ENCODE measurements at places on chromosomes 3 and 15.

DNA sequence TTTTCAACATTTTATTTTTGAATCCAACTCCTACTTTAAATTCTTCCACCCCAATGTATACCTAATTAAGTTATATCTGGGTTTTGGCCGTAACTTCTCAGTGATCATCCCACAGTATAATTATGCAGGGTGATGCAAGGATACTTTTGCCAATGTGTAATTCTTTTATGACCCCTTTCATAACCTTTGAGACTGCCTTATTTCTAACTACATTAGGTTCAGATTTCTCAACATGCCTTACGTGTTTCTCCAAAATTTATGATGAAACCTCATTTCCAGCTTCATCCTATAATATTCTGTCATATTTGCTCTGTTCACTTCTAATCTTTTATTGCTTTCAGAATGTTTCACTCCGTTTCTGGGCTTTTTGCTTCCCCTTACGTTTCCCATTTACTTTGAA is 1229.6 kb upstream of the ALCAM start:
- no peak for DNase-seq

- DNase-seq: peak; percentile 37
Observed at GRCh38 chr15:56869573-56869972, 48.9 kb upstream of the TCF12 start.

GRCh38 chr3:123609063-123609462 is 24.2 kb upstream of the HACD2 start:
- DNase-seq: no peak

DNA sequence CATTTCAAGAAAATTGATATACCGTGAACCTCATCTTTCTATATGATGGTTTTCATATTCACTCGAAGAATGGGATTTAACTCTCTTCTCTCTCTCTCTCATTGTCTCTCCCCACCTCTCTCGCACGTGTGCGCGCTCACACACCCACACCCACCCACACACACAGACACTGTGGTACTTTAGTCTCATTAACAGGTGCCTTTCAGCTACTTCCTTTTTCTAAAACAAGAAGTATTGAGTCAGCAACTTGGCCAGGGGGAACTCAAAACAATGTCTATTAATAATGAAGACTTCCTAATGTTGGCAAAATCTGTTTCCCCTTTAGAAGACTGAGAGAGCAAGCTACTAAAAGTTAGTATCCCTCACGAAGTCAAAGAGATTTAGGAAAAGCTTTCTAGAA is 150.7 kb downstream of the TMCO5A start:
- DNase-seq: no peak

DNA sequence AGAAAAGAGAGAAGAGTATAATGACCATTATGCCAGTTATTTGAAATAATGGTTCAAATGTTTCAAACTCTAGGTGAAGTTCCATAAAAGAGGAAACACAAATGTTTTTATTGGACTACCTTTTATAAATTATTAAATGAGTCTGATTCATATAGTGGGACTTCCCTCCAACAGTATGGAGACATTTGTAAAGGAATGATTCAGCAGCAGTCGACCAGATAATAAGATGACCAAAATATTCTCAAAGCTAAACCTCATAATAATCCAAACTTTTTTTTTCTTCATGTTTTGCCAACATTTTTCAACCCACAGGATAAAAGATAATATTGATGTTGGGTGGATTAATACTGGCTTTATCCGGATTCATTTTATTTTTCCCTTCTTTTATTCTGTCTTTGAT is 18.8 kb downstream of the TIPARP start:
- no peak for DNase-seq

DNA sequence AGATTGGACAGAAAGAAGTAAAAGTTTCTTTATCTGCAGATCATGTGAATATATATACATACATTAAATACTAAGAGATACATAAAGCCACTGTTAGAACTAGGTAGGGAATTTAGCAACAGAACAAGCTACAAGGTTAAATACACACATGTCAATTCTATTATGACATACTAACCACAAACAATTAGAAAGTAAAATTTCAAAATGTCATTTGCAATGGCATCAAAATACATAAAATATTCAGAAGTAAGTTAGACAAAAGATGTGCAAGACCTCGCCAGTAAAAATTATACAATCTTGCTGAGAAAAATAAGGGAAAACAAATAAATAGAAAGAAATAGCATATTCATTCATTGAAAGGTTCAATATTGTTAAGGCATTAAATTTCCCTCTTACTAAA is 200.0 kb upstream of the HES1 start:
- no peak for DNase-seq

DNA sequence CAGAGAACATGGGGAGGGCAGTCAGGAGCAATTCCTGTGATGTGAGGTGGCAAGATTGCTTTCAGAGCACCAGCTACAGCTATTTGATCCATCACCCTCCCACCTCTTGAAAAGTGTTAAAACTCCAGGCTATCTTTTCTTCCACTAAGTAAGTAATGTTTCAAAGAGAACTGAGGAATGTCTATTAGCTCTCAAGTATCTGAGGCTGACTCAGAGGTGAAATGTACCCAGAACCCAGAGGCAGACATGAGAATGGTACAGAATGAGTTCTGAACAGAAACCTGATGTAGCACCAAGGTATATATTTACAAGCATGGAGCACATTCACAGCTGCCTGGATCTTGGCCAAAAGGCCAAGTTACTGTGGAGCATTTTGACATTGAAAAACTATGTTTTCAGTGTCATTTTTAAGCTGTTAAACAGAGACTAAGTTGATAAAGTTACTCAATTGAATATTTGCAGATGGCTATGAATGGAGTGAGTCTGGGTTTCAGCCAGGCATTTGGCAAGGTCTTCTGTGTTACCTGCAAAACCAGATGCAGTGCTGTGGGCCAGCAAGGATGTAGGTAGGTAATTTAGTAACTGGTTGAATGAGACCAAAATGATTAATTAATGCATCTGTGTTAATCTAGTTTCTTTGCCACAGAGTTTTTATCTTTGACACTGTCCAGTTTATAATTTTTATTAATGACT is 227.7 kb upstream of the CD96 start:
- no peak for DNase-seq

DNA sequence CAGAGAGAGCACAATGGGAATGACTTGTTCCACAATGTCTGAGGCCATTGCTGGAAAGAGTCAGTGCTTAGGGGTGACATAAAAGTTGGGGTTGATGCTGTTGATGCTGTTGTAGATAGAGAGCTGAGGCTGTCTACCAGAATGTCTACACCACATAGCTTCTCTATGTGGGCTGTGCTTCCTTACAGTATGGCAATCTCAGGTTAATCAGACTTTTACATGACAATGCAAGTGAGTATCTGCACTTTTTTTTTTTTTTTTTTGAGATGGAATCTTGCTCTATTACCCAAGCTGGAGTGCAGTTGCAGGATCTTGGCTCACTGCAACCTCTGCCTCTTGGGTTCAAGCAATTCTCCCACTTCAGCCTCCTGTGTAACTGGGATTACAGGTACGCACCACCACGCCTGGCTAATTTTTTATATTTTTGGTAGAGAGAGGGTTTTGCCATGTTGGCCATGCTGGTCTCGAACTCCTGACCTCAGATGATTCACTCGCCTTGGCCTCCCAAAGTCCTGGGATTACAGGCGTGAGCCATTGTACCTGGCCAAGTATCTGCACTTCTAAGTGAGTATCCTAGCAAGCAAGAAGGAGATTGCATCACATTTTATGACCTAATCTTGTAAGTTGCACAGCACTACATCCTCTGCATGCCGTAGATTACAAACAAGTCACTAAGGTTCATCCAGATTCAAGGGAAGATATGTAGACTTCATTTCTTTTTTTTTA is 28.7 kb downstream of the DLEC1 start:
- DNase-seq: no peak
